ENCODE measurements at places on chromosomes 2 and 18. TPM values are rescaled to one million over a fixed set of nuclear protein-coding genes. Genes with fewer than 3 reads are reported as not detected.

GRCh38 chr2:183541766-183542165 is 417.5 kb downstream of the NUP35 start:
- DNase-seq = peak; percentile 11

CD8A gene
- total RNA-seq = 10.6 TPM

GRCh38 chr2:226652369-226652768 is 147.3 kb downstream of the IRS1 start:
- peak; percentile 69 for DNase-seq

DNA sequence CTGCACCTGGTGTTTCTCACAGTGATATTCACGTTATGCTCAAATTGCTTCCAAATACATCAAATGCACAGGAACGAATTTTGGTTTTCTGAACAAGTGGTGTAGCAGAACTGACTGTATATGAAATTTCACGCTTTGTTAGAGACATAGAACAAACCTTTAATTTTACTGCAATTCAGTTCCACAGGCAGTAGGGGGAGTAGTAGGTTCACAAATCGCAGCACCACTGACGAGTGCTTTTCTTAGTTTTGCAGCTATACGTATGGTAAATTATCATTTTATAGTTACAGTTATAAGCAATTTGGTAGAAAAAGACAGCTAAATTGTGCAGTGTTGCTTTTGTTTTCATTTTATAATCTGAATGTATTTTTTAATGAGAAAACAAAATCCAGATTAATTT is 113.3 kb downstream of the KIAA1328 start:
- peak; percentile 4 for DNase-seq

GRCh38 chr2:19319064-19319463 is 39.4 kb downstream of the OSR1 start:
- DNase-seq = no peak

GRCh38 chr2:58939388-58939787 is 698.3 kb upstream of the FANCL start:
- DNase-seq = no peak

- no peak for DNase-seq
Measured at GRCh38 chr2:227150222-227150936, 13.6 kb downstream of the COL4A4 start.

RPRM gene
- 6.0 TPM for total RNA-seq

GPR35 gene
- 3.1 TPM for total RNA-seq

TGFA gene
- total RNA-seq = 5.8 TPM

DNA sequence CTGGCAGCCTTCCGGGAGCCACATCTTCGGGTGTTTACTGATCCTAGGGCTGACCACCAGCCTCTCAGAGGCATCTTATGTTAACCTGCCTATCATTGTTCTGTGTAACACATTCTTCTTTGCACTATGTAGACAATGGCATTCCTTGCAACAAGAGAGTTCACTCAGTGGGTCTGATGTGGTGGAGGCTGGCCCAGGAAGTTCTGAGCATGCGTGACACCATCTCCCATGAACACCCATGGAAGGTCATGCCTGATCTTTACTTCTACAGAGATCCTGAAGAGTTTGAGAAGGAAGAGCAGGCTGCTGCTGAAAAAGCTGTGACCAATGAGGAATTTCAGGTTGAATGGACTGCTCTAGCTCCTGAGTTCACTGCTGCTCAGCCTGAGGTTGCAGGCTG is 15.3 kb upstream of the ALMS1 start:
- DNase-seq = no peak

- DNase-seq = no peak
Measured at GRCh38 chr2:38244301-38244700, 132.8 kb downstream of the ATL2 start.

GRCh38 chr2:50895041-50895440 is 136.9 kb downstream of the NRXN1 start:
- DNase-seq = peak; percentile 10

DNA sequence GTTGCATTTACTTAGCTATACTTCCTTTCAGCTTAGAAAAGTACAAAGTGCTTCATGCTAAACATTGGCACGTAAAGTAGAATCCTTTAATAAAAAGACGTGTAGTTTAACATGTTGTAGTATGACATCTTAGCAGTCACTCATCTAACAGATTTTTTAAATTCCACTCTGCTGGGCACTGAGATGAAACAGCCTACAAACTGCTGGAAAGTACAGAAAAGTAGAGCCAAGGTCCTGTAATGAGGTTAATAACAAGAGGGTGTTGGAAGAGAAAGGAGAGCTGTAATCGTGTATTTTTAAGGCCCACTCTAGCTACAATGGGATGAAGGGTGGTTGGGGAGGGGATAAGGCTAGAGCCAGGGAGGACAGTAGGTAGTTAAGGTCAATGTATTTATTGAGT is 10.7 kb downstream of the CD8A start:
- DNase-seq = no peak

FAM98A gene
- 56.6 TPM for total RNA-seq

ALPP gene
- total RNA-seq = not detected

GRCh38 chr2:203379156-203379555 is 51.0 kb downstream of the ABI2 start:
- DNase-seq = no peak

- DNase-seq = no peak
Measured at GRCh38 chr2:101843471-101843870, 146.0 kb downstream of the MAP4K4 start.
